PC-9 (cell line): ENCODE measurements at places on chromosomes 2 and 18. TPM values are rescaled to one million over a fixed set of nuclear protein-coding genes. Genes with fewer than 3 reads are reported as not detected.
A peak's percentile ranks its signal among the peaks of the same experiment; 100 is the strongest.

GRCh38 chr2:103365071-103365470 is 603.2 kb downstream of the TMEM182 start:
- DNase-seq: no peak

DNA sequence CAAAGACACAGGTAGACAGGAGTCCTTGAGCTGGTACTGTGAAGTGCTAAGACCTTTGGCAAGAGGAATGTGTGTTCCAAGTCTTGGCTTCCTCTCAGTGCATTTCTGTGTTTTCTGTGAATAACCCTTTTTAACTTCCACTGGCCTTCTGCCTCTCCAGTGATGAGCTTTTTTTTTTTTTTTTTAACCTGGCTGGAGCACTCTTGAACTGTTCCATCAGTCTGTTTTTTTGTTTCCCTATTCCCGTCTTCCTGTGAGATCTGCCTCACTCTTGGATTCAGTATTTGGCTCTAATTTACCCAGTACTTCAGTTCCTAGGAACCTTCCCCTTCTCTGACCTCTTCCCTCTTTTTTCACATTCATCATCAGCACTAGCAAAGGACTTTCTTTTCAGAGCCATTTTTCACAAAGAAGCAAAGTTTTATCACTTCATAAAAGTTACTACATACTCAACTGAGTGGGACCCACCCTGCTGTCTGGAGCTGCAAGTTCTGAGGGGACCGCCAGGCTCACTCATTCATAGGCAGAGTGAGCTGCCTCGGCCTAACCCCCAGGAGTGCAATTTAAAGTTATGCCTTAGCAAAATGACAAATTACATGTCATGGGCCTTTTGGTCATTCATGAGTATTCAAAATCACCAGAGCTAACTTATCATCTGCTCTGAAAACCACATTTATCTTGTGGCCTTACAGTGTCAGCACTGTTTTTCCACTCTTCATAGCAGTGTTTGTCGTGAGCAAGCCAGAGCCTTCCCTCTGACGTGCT is 126.9 kb upstream of the DAPL1 start:
- DNase-seq: no peak

GRCh38 chr2:37657471-37657870 is 14.0 kb downstream of the CDC42EP3 start:
- no peak for DNase-seq

GRCh38 chr18:71116535-71116934 is 827.7 kb downstream of the SOCS6 start:
- no peak for DNase-seq

- no peak for DNase-seq
These were observed 55.1 kb upstream of the SLC66A3 start for GRCh38 chr2:11100130-11100529.

- DNase-seq: no peak
These were observed 69.0 kb downstream of the TPO start for GRCh38 chr2:1482253-1482675.

- DNase-seq: no peak
These were observed 1.8 kb downstream of the GLS start for GRCh38 chr2:190882411-190882766.

Gene ITGB6
- 24.3 and 30.6 TPM in 2 replicates for total RNA-seq

DNA sequence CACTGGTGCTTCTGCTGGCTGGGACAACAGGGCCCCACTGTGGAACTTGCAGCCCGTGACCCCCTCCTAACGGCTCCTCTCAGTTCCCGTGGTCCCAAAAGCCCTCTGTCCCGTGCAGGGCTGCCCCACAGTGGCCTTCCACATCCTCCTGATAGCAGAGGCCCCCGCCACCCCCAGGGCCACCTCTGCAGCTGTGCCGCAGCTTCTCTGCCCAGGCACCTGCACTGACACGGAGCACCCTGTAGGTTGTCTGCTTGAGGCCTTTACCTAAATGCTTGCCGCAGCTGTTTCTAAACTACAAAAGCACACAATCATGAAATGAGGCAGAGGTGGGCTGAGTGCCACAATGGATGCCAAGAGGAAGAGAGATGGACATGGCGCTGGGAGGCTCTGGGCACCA is 13.5 kb upstream of the GRHL1 start:
- no peak for DNase-seq

GRCh38 chr2:169772651-169773050 is 26.0 kb upstream of the SSB start:
- no peak for DNase-seq

Gene MC2R
- not detected in 2 replicates for total RNA-seq

Gene ACTG2
- total RNA-seq: not detected in 2 replicates

DNA sequence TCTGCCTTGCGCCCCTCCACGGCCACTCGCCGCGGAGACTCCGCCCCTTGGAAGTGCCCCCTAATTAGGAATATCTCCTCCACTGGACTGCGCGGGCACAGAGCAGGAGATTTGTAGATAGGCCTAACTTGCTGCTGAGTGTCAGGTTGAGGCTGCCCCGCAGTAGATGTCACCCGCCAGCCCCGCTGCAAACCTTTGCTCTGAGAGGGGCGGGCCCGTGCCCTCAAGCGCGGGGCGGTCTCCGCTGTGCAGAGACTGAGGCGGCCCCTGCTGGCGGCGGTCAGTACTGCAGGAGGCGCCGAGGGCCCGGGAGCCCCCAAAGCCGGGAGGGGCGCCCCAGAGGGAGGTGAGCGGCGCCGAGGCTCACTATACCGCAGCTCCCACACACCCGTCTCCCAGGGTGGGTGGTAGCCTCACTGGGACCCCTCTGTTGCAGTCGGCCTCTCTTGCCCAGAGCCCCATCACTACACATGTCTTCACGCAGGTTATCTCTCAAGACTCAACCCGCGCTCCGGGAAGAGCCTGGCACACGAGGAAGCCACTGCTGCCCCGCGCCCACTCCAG is 2.9 kb upstream of the NEURL3 start:
- peak; percentile 79 for DNase-seq

DNA sequence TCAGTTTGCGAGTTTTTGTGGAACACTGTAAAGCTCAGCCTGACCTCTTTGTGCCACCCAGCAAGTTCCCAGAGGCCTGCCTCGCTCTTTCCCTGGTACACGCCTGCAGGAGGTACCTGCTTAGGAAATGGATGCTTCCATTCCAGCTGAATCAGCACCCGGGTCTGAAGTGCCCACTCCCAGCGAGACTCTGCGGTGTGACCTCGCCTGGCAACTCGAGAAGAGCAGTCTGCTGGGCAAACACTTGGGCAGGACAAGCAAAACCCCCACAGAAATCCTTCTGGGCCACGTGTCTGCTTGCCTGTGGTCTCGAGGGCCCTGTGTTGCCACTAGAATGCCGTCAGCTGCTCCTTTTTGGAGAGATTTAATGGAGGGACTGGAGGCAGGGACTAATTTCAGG is 127.6 kb downstream of the MAPK4 start:
- DNase-seq: no peak

GRCh38 chr2:184598316-184599053 is at the start of gene ZNF804A:
TSS of gene ZNF804A (plus strand) at chr2:184598529. CDS start at chr2:184598960, 431 bp downstream.
- DNase-seq: no peak

DNA sequence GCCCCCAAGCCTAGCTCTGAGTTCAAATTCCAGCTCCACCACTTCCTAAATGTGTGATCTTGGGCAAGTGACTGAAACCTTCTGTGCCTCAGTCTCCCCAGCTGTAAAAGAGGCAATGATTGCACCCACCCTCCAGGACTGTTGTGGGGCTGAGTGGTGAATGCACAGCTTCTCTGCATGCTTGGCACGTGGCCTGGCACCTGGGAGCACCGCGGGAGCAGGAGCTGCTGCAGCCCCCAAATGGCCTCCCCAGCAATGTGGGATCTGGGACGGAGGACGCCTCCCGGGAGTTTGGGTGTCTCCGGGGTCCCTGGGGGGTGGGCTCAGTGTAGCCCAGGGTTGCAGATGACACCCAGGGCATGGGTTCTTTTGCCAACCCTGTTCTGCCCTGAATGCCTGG is 1.6 kb downstream of the KLHL30 start:
- no peak for DNase-seq

DNA sequence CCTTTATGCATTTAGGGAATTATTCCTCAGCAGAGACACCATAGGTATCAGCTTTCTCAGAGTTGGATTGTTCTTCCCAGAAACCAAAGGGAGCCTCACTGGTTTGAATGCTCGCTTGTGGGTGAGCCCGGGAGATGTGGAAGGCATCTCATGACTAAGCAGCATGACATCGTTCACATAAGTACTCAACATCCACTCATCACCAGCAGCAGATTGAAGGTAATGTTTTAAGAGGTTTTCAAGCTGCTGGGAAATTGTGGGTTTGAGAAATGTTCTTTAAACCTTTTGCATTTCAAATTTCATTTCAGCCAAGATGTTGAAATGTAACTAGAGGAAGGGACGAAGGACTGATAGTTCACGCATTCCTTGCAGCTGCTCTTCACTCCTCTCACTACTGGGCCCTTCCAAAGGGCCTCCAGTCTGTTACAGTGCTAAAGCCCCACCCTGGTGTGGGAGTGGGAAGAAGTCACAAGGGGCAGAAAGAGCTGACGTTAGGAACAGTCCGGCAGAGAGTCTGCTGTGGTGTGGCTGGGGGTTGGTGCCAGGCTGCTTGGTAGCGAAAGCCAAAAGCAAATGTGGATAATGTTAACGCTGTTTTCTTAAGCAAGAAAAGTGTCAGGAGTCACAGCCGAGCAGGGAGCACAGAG is 324.5 kb upstream of the EPHA4 start:
- DNase-seq: no peak

GRCh38 chr2:241771286-241772062 is 5.1 kb upstream of the GAL3ST2 start:
- DNase-seq: no peak

Gene HRH4
- total RNA-seq: 0.18 TPM in 1 of 2 replicates, not detected in the other

Gene TUBA4B
- total RNA-seq: not detected in 2 replicates

Gene ALK
- total RNA-seq: not detected in 2 replicates

Gene TACR1
- total RNA-seq: not detected in 2 replicates
